ENCODE measurements at places on chromosomes 13 and 19. TPM values are rescaled to one million over a fixed set of nuclear protein-coding genes. Genes with fewer than 3 reads are reported as not detected.

DNA sequence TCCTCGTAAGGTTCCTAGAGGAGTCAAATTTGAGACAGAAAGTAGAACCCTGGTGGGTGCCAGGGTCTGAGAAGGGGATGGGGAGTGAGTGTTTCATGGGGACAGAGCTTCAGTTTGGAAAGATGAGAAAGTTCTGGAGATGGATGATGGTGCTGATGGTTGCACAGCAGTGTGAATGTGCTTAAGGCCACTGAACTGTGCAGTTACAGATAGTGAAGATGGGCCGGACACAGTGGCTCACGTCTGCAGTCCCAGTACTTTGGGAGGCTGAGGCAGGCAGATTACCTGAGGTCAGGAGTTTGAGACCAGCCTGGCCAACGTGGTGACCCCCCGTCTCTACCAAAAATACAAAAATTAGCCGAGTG lies 917 bp downstream of the SPC24 start:
- DNase-seq = no peak

- DNase-seq = no peak
Observed at GRCh38 chr13:114204894-114205293, 25.8 kb downstream of the CFAP97D2 start.

- DNase-seq = no peak
Observed at GRCh38 chr13:43797869-43798268, 11.1 kb upstream of the ENOX1 start.

DNA sequence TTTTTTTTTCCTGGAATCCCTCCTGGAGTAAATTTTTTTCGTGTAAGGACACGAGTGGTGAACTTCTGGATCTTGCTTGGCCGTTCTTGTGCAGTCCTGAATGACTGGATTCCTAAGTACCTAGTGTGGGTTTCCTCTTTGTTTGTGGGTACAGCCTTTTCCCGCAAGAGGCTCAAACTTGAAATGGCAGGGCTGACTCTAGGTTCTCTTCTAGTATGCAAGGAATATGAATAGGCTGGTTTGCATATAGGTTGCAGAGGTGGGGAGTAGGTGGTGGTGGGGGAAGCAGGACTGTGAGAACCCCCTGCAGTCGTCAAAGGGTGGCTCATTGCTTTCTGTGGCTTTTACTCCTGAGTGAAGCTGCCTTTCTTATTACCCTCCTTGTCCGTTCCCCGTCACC lies 13.6 kb downstream of the UBAC2 start:
- DNase-seq = no peak

Gene PCDH17
- total RNA-seq = 0.02 TPM
